ENCODE measurements at places on chromosomes 13 and 19.

GRCh38 chr13:25179832-25180774 lies 8.0 kb upstream of the AMER2 start:
- H3K36me3 ChIP-seq: no peaks in the 10 kb centered on the region
- no peaks in the 10 kb centered on the region for H3K4me1 ChIP-seq
- no peak for DNase-seq
- H3K27me3 ChIP-seq: peaks cover 8% of the 10 kb centered on the region

- H3K27me3 ChIP-seq: no peaks in the 10 kb centered on the region
- no peak overlapping the region for H3K27ac ChIP-seq
- H3K4me3 ChIP-seq: no peak overlapping the region
- no peak for DNase-seq
Measured at GRCh38 chr13:32976056-32976805, 40.0 kb upstream of the KL start.

DNA sequence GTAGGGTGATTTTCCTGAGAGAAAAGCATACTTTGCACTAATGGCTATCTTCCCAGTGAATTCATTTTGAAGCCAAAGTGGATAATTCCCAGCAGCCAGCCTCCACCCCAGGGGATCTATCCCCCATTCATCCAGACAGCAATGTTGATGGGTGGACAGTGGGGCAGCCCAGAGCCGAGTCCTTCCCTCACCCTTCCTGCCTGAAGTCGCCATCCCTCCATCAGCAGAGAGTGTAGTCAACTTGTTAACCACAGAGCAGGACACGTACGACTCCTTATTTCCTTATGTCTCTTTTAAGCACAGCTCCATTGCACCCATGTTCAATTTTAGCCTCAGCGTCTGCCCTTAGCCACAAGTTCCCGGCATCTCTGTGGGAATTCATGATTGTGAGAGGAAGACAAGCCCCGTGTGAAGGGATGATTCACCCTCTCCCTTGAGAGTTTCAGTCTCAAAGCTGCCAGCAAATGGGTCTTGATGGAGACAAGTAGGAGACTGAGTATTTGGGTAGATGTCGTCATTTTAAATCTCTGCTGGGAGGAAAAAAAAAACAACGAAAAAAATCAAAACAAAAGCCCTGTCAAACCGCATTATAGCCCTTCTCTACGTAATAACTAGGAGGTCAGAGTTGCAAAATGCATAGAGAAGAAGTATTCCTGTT lies 58.3 kb upstream of the MEDAG start:
- peaks cover 7% of the 10 kb centered on the region for H3K4me1 ChIP-seq
- no peak for DNase-seq
- H3K27ac ChIP-seq: no peak overlapping the region
- no peaks in the 10 kb centered on the region for H3K27me3 ChIP-seq

DNA sequence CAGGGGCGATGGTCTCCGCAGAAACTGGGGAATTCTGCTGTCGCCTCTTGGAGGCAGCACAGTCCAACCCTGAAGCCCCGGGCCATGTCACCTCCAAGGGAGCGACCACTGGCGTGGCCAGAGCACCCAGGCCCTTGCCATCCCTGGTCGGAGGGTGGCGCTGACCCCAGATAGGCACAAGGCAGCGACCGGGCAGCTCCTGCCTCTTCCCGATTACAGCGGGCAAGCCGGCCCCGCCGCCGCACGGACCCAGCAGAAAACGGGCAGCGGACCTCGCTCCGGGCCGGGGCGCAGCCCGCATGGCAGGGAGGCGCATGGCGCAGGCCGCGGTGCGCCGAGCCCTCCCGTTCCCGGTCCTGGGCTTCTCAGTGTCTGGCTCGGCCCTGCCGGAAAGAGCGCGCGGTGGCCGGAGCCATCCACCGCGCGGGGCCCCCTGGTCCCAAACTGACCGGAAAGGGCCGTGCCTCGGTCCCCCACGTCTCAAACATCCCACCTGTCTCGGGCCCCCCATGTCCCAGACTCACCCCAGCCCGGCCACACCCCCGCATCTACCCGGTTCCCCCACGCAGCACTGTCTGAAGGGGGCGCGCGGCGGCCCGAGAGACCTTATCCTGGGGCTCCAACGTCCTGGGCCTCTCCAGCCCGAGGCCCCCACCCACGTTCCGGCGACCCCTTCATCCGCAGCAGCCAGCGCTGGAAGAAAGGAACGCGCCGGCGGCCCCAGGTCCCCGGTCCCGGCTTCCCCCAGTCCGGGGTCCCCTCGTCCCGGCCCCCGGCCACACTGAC lies 727 bp downstream of the CERS1 start:
- H3K4me3 ChIP-seq: no peak overlapping the region
- peaks cover 16% of the 10 kb centered on the region for H3K27me3 ChIP-seq
- no peak for DNase-seq
- peaks cover 9% of the 10 kb centered on the region for H3K4me1 ChIP-seq
- H3K27ac ChIP-seq: no peak overlapping the region
- peaks cover 12% of the 10 kb centered on the region for H3K36me3 ChIP-seq

GRCh38 chr13:113928685-113929627 lies 44.9 kb downstream of the C13orf46 start:
- no peak overlapping the region for H3K4me3 ChIP-seq
- H3K27me3 ChIP-seq: no peaks in the 10 kb centered on the region
- no peak for DNase-seq
- H3K27ac ChIP-seq: no peak overlapping the region
- H3K36me3 ChIP-seq: no peaks in the 10 kb centered on the region

DNA sequence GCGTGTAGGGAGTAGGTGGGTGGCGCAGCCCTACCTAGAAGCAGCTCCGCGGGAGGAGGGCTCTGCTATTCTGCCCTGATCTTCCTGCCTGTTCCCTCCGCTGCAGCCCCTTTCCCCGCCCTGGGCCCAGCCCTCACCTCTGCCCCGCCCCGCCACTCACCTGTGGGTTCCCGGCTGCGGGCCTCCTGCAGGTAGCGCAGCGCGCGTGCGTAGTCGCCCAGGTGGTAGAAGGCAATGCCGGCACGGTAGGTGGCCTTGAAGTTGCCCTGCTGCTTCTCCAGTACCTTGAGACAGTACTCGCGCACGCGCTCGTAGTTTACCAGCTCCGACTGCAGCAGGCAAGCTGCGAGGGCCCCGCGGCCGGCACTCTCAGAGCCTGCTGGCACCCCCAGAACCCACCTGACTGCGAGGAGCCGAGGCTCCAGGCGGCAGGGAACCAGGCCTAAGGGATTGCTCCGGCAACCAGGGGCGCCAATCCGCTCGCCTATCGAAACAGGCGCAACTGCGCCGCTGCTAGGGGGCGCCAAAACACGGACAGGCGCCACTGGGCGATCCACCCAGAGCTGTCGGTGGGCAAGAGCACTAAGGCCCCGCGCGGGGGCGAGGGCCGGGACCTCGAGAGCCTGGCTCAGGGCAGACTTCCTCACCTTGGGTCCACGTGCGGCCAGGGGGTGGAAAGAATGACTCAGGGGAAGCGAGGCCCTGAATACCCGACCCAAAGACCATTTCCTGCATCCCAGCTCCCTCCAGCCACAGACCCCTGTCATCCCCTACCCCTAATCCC lies 965 bp downstream of the TTC9B start:
- no peak overlapping the region for H3K27ac ChIP-seq
- H3K27me3 ChIP-seq: peaks cover 28% of the 10 kb centered on the region
- no peak overlapping the region for H3K4me3 ChIP-seq
- no peak for DNase-seq
- H3K4me1 ChIP-seq: peaks cover 4% of the 10 kb centered on the region

DNA sequence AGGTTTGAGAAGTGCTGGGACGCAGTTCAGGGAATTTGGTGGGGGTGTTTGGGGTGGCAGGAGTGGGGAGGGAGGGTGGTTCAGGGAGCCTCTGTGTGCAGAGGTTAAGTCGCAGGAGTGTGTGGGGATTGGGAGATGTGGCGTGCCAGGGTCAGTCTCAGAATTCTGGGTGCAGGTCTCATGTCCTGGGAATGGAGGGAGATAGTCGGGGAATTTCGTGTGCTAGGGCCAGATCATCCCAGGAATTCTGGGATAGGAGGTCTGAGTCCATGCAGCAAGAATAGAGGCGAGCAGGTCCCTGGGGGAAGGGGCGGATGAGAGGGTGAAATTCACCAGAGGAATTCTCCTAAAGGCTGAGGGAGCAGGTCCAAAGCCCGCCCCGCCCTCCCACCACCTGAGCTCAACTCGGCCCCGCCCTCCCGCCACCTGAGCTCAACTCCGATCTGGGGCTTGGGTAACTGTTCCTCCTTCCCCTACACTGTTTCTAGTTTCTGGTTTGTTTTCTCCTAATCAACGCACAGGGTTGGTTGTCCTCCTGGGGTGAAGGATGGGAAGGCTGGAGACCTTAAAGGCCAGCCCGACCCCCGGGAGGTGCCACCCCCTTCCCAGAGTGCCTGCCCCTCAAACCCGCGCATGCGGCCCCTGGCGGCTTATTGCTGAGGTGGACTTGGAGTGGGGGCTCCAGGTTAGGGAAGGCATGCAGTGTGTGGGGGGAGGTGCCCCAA lies 15.2 kb downstream of the KCNC3 start:
- H3K27ac ChIP-seq: no peak overlapping the region
- H3K36me3 ChIP-seq: no peaks in the 10 kb centered on the region
- H3K4me3 ChIP-seq: no peak overlapping the region
- H3K27me3 ChIP-seq: peaks cover 51% of the 10 kb centered on the region
- no peak for DNase-seq

GRCh38 chr13:27821566-27821965 lies 29.3 kb downstream of the GSX1 start:
- peaks cover 16% of the 10 kb centered on the region for H3K27me3 ChIP-seq
- no peaks in the 10 kb centered on the region for H3K36me3 ChIP-seq
- DNase-seq: no peak
- no peak overlapping the region for H3K4me3 ChIP-seq

All from effector memory CD4-positive, alpha-beta T cell (primary cell).